ENCODE measurements at places on chromosomes 6 and 20. TPM values are rescaled to one million over a fixed set of nuclear protein-coding genes. Genes with fewer than 3 reads are reported as not detected.

DNA sequence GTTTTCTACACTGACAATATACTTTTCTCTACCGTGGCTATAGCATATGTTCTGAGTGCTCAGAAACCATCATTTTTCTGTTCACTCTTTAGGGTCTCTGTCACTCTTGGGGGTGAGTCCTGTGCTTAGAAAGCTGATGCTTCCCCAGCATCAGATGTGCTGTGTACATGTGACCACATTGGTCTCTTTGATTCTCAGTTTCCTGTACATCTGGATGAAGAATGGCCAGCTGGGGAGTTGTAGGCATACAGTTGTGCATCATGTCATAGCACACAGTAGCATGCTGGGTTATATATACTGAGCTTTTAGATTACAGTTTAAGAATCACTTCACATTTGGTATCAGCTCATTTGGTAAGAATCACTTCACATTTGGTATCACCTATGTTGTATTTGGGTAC lies 238.6 kb upstream of the PREP start:
- DNase-seq, result no peak

GRCh38 chr6:28907394-28907793 lies 16.4 kb downstream of the TRIM27 start:
- no peak for DNase-seq

DNA sequence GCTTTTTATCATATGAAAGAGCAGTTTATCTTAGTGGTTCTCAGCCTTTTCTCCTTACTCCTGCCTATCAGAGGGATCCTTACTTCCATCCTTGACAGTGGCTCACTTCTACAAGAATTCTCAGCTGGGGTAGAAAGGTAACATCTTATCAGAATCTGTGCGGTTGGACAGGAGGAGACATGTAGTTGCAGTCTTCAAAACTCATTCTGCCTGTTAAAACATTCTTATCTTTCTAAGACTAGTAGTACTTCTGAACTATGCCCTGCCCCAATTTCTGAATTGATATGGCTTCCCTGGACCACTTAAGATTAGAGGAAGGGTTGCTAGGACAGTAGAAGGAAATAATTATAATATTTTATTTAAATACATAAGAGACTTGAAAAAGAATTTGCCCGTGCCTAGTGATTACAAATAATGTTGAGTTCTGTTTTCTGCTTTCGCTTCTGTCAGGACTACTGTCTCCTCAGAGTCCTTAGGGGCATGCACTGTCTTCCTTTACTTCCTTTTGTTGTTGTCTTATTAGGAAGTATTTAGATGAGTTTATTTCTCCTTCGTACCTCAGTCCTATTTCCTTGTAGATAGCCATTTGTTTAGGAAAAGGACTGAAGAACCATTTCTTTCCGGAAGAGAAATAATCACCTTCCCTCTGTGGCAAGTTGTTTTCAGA lies 24.9 kb downstream of the BLTP3A start:
- no peak for DNase-seq

DNA sequence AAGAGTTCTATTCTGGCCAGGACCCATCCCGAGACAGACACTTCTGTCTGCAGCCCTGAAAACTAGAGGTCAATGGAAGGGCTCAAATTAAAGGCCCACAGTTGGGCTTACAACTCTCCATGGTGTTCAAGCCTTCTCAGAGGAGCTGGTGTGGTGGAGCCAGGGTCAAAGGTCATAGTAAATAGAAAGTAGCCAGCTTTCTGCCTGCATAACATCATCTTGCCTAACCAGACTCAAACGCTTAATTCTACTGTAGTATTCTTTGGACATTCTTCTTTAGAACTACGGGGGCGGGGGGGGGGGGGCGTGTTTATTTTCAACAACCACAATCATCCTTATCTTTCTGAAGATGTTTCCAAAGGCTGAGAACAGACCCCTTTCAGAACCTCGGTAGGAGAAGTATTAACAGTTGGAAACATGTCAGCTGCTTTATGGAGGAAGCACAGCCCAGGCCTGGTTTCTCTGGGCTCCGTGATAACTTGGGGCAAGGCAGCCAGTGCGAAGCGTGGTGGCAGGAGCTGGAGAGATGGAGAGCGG lies 1.5 kb upstream of the RREB1 start:
- DNase-seq, result no peak

DNA sequence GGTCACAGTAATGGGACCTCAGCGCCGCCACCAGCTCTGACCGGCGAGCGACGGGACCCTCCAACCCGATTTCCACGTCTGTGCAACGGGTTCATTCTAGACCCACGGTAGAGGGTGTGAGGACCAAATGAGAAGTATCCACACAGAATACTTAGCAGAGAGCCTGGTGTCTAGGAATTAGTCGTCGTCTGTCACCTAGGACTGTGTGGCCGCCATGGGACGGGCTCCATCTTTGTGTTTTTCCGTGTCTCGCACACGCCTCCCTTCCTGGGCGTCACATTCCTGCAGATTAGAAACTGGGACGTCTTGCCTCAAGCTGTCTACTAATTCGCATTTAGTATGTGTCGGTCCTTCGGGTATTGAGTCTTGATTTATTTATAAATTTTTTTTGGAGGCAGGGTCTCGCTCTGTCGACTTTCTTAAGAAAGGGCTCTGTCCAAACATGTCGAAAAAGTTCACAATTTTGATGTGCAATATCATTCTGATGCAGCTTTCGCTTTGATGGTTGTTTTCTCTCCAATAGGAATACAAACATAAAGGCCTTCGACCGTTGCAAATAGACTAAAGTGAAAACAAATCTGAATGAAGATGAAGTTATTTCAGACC lies 563 bp downstream of the MGME1 start:
- no peak for DNase-seq

The MYB gene
- total RNA-seq, result 1.4 TPM

The HLA-G gene
- total RNA-seq, result 0.46 TPM
